ENCODE measurements at places on chromosomes 6 and 20.

DNA sequence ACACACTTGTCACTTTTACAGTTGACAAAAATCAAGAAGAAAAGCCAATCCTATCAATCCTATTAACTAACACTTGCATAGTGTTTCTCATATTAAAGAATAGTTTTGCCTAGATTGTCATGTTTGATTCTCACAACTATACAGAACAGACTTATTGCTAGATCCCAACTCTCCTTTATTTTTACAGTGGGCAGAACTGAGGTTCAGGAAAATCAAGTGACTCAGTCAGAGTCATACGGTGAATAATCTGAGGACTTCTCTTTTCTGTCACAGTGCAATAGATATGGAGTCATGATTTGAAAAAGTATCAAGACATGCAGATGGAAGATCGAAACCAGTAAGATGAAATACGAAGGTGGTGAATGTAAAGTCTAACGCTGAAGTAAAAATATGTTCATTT lies 195.1 kb upstream of the CITED2 start:
- no peak for DNase-seq

DNA sequence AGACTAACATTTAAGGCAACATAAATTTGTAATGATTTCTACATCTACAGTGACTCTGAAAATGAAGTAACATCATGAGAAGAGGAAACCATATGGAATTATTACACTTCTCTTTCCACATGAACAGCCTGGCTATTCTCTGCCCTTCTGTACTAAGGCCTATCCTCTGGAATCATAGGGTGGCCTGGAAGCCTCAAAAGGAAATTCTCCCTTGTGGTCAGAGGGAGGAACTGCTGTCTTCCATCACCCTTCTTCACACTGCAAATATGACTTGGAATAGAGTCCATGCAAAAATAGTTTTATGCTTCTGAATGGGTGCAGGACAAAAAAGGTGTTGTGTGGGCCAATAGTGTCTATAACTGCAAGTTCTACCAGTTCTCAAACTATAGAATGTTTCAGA lies 44.6 kb upstream of the SH3BGRL2 start:
- DNase-seq: no peak

DNA sequence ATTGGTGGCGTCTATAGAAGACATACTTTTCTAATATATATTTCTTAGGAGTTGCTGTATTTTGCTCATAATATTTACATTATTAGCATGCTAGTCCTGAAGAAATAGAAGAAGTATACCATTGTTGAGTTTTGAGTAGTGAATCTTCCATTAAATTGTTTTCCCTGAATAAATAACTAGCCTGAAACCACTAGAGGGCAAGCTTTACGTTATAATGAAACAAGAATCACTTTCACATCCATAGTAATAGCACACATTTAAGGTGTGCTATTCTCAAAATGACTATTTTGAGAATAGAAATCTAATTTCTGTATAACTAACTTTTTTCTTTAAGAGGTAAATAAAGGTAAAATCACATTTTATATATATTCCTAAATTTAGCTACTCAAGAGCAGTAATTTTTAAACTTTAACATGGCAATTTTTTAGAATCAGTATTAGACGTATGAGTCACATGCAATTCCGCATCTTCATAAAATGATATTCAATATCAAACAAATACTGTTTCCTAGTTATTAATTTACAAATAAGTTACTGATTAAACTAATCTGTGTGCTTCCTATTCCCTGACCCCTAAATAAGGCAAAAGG lies 213.2 kb upstream of the MANEA start:
- no peak for DNase-seq

GRCh38 chr20:4135385-4136077 lies 120.2 kb upstream of the RNF24 start:
- peak; percentile 91 for DNase-seq

DNA sequence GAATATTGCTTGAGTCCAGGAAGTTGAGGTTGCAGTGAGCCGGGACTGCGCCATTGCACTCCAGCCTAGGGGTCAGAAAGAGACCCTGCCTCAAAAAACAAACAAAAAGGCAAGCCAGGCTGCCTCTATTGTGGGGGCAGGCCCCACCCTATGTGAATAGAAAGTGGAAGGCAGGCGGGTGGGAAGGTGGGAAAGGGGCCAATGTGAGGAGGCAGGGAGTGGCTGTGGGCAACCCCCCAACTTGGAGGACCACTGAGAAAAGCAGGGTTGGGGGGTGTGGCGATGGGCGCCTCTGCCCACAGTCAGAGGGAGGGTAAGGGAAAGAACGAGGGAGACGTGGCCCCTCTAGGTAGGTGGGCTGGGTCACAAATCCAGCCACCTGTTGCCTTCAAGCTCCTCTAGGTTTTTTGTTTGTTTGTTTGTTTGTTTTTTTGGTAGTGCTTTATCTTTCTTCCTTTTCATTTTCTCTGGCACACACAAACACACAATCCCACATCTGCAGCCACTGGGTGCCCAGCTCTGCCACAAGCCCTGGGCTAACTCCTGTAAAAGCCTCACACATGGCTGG lies 5.3 kb upstream of the AP5S1 start:
- DNase-seq: no peak

GRCh38 chr6:139194740-139195139 lies 59.9 kb downstream of the HECA start:
- DNase-seq: no peak

DNA sequence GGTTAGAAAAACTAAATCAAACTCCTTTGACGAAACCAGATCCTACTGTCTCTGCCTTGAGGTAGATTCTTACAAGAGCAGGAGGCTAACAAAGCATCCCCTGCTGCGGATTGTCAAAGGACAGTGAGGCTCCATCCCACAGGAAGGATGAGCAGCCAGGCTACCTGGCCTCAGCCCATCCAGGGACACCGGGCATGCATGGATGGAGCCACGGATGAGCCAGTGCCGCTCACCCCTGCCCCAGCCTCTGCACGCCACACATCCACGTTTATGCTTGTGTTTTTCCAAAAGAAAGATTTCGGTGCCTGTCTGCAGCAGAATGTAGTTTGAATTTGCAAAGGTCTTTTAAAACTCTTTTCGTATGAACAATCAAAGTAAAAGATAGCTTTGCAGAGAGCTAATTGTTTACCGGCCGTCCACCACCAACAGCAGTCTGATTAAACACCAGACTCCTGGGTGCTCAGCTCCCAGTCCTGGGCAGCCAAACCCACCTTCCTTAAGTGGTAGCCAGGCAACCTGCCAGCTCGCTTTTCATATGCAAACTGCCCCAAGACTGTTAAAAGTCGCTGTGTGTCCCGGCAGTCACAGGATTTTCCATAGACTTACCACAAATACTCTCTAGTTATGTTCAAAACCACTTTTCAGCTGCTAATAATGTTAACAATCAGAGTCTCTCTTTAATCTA lies 999 bp downstream of the THBS2 start:
- DNase-seq: no peak

GRCh38 chr6:163659803-163660202 lies 245.3 kb downstream of the QKI start:
- DNase-seq: no peak

DNA sequence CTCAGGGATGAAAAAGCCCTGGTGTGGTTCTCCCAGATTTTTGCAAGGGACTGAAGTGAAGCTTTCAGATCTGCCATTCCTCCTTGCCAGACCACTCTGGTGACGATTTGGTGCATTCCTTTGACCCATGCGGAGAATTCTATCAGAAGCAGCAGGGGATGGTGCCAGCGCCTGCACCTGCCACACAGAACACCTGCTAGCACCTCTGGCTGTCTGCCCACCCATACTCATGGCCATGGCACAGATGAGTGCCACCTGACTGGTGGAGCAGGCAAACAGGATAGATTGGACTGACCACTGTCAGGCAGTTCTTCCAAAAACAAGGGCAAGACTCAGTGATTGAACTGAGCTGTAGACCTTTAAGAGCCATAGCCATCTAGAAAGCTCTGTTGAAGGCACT lies 107.1 kb downstream of the CDYL start:
- no peak for DNase-seq

GRCh38 chr20:48384147-48384818 lies 443.5 kb downstream of the PREX1 start:
- no peak for DNase-seq

DNA sequence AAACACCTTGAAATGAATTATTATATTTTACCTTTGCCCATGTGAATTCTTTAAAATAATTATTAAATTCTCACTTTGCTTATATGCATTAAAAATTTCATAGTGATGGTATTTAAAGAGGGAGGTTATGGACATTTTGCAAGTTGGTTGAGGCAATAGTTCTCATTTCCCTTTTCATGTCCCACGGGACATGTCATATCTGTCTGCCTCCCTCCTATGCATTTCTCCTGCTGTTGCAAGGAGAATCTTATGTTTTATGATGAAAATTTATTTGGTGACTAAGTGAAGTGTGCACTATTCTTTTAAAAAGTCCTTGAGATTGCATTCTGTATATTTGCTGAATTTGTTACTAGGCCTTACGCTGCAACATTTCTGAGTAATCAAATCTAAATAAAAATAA lies 67.2 kb downstream of the UTRN start:
- DNase-seq: no peak

- no peak for DNase-seq
Measured at GRCh38 chr6:51962354-51962753, 125.1 kb downstream of the PKHD1 start.

GRCh38 chr6:30154709-30155519 lies 6.1 kb downstream of the TRIM10 start:
- peak; percentile 53 for DNase-seq

- no peak for DNase-seq
Measured at GRCh38 chr6:168017629-168018028, 20.2 kb downstream of the KIF25 start.

DNA sequence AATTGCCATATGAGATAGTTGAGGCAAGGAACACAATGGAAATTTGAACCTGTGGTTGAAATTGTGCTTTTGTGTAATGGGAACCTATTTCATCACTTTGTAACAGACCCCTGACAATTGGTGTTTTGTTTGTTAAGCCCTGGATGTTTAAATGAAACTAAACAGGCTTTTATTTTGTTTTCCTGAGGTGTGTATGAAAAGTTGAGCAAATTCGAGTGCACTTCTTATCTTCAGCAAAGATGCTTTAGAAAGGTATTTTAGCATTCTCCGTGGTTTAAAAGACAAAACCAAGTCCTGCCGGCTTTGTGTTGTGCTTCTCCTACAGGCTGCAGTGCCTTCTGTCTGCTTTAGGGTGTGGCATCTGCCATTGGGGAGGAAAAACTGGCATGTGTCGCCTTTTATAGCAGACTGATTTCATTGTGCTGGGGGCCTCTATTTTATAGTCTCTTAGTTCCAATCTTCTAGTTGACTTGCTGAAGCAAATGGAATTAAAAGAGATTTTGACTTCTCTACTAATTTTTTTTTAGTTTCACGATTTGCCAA lies 2.2 kb upstream of the ARID1B start:
- DNase-seq: no peak

GRCh38 chr6:136811272-136811671 lies 11.1 kb upstream of the PEX7 start:
- DNase-seq: no peak

GRCh38 chr20:21663465-21663864 lies 42.0 kb upstream of the PAX1 start:
- DNase-seq: no peak

Measured in fibroblast of skin of left biceps (primary cell).